ENCODE measurements at places on chromosomes 4 and X.

DNA sequence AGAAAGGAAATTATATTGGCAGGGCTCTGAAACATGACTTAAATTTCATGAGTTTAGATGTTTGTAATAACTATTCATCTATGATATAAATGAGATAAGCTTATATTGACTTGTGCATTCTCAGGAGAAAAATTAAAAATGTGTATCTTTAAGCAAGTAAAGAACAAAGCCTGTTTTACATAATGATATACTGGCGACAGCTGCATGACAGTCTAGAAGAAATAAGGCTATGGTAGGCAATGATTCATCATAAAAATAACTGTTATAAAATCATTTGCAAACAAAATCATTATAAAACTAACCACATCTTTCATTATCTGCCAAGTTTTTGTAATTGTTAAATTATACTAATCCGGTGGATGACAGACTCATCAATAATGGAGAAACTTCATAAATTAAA, 188.1 kb downstream of the ADAM29 start:
- no peak for DNase-seq

DNA sequence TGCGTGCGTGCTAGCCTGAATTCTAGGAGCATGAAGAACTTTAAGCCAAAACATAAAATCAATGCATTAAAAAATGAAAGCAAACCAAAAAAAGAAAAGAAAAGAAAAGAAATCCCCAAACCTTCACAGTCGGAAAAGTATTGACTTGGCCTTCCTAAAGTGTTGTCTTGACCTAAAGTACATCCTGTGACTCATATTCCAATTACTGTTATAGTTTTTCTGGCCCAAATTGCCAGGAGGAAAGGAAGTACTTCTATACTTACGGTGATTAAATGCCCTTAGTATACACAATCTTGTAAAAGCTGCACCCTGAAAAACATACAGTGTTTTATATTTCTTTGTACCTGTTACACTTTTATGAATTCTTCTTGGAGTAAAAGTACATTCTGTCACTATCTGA, 512.8 kb downstream of the ANKRD50 start:
- no peak for DNase-seq

- DNase-seq = no peak
These were observed 15.9 kb upstream of the CCNQ start for GRCh38 chrX:153614818-153615217.

GRCh38 chr4:126338548-126338947, 1023.8 kb downstream of the FAT4 start:
- no peak for DNase-seq

GRCh38 chrX:151825925-151826485, 86.7 kb upstream of the MAGEA4 start:
- no peak for DNase-seq

DNA sequence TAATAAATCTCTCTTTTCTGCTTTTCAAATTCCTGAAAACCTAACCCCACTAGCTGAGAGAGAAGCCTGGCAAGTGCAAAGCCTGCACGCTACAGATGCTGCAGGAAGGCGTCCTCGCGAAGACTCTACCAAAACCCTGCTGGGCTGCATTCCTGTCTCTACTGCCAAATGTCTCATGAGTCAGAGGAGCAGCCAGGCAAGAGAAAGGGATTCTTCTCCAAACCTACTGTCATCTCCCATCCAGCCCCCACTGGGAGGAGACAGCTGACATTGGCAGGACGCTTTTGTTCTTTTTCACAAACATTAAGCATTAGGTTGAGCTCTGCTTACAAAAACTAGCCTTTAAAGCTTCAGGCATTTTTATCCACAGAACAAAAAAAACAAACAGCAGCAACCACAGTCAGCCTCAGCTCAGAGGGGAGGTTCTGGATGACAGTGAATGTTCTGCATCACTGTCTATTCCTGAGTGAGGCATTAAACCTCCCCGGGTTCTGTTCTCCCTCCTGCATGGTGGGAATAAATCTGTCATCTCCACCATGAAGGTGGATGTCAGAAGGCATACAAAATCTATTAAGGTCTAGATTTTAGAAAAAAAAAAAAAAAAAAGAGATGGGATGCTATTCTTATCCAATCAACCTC, 18.0 kb downstream of the CRMP1 start:
- DNase-seq = no peak

- no peak for DNase-seq
These were observed 255.1 kb downstream of the SPRY1 start for GRCh38 chr4:123651536-123652180.

- no peak for DNase-seq
These were observed 219.1 kb downstream of the THOC2 start for GRCh38 chrX:123513585-123514278.

DNA sequence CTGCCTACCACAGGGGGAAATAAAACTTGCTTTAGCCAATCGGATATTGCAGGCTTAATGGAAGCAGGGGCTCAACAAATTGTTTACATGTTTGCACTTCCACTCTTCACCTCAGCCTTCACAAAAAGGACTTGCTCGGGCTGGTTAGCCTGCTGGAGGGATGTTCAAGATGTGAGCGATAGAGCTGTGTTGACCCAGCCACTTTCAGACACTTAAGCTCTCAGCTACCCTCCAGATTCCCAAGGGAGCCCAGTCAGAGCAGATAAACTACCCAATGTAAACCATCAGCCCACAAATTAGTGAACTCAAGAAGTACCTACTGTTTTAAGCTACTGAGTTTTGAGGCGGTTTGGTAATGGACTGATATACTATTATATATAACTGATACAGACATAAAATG, 508.4 kb upstream of the FTHL17 start:
- DNase-seq = no peak

GRCh38 chr4:52643190-52643589, 15.9 kb downstream of the USP46 start:
- DNase-seq = no peak

GRCh38 chrX:77640702-77641101, 145.3 kb downstream of the ATRX start:
- no peak for DNase-seq

- no peak for DNase-seq
These were observed 669 bp downstream of the IRF2 start for GRCh38 chr4:184473499-184474262.

- no peak for DNase-seq
These were observed 247.0 kb downstream of the BANK1 start for GRCh38 chr4:102037566-102037965.

DNA sequence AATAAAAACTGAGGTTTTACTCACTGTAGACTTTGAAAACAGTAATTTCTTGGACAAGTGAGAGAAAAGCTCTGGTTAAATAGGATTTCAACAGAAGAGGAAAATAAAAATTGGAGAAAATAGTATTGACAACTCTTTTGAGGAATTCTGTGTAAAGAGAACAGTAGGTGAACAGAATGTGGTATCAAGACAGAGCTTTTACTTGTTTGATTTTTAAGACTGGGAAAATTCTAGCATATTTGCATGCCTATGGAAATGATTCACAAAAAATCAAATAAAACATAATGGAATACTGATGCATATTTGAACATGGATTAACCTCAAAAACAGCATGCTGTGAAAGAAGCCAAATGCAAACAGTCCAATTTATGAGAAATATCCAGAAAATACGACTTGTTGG, 504.6 kb downstream of the KCTD8 start:
- DNase-seq = no peak

GRCh38 chr4:23999714-24000469, 110.0 kb upstream of the PPARGC1A start:
- DNase-seq = no peak

DNA sequence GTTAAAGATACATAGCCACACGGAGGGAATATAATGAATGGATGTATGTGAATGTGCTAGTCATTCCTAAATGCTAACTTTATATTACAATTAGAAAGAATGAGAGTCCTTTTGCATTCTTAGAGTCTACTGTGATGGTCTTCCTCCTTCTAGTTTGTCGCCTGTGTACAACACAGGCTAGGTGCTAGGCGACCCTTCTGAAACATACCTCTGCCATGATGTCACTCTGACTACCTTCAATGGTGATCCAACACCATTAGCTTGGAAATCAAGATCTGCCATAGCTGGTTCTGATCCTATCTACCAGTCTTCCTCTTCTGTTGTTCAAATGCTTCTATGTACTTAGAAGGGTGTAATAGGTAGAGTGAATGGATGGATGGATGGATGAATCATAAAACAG, 151.2 kb downstream of the MGST2 start:
- DNase-seq = no peak

- no peak for DNase-seq
These were observed 108.1 kb upstream of the SPRY1 start for GRCh38 chr4:123288309-123289025.

DNA sequence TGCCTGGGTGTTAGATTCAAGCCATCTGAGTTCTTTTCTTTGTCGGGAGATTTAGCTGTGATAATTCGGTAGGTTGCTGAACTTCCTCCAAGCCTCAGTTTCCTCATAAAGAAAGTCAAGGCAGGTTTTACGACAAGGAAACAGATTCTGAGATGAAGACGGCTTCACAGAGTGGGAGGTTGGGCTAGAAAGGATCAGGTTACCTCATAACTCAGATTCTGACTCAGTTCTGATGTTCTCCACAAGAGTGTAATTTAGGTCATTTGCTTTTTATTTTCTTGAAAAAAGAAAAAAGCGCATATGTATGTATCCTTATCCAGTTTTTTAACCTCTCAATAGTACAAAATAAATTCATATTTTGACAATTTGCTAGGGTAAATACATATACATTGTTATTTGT, 47.2 kb upstream of the ELOVL6 start:
- DNase-seq = no peak

GRCh38 chr4:113531572-113531971, 230.0 kb downstream of the CAMK2D start:
- DNase-seq = no peak

DNA sequence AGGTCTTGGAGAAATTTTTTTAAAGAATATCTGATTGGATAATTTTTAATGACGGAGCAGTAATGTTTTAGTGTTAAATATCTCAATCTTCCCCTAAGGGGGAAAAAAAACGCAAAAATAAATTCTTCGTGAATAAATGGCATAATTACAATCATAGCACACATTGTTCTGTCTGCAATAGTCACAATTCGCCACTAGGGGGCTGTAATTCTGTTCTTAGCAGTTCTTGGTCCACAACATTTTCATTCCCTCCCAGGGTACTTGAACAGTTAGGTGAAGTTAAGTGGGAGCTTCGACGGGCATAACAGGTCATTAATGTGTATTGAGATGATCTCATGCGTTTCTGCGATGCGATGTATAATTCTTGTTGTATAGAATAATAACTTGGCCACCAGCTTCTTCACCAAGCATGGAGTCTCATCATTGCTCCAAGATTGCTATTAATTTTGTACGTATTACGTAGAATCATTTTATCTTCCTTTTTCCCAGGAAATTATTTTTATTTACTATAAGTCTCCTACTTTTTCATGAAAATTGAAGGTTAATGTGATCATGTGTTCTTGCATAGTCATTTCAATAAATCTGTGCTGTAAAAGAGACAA, 27.2 kb downstream of the HTR2C start:
- DNase-seq = no peak

DNA sequence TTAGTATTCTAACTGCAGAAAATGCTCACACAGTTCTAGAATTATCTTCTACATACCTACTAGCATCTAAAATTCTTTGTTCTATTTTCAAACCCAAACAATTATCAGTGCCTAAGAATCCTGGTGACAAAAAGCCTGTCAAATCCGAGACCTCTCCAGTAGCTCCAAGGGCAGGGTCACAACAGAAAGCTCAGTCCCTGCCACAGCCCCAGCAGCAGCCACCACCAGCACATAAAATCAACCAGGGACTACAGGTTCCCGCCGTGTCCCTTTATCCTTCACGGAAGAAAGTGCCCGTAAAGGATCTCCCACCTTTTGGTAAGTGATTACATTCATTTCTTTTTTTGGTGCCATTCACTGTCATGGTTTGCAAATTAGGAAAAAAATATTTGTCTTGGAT, 243.8 kb downstream of the RAPGEF2 start:
- DNase-seq = no peak

DNA sequence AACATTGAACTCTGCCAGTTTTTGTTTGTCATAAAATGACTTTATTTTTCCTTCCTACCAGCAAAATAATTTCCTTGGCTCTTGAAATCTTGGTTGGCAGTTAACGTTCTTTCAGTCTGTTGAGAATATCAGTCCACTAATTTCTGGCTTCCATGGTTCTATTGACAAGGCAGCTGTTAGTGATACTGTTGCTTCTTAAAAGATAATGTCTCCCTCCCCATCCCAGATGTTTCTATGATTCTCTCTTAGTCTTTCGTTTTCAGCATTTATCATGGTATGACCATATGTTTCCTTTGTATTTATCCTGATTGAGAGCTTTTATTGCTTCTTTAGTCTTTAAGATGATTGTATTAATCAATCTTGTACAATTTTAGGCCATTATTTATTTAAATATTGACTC, 81.1 kb upstream of the STK26 start:
- DNase-seq = no peak

DNA sequence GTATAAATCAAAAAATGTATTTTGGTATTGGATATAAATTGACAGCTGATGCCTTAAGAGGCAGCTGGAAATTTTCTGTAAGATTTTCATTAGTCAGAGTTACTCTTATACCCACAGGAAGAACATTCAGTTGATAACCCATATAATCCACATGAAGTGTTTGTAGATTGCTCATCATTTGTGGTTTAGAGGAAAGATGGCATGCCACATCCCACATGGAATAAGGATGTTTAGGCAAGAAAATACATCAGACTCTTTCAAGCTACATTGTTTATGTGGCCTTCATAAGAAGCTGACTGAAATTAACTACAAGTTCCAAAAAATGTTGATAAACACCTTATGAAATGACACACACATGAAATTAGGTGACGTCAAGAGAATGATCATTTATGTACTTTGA, 56.6 kb downstream of the AREG start:
- DNase-seq = no peak

DNA sequence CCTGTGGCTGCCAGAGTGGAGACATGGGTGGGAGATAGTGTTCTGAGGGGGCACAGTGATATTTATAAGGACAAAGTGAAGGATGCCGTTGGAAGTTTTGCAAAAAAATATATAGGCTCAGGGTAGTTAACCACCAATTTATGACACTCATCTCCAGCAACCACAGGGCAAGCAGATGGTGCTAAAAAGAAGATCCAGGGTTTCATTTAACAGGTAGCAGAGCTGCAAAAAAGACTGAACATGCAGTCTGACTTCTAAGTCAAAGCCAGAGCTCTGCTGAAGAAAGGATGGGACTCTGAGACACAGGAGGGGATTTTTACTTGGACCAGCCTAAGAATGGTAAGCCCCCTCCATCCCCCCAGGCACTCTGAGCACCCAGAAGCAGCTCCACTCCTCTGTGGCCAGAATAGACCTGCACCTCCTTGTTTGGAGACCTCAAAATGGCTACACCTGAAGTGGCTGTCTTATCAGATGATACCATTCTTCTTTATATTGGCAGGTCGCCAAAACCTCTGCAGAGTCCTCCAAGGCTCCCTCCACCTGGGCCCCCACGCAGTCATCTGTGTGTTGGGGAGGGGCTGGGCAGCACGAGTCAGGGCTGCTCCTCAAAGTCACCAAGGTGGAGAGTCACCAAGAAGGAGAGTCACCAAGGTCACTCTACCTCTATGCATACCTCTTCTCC, 161.4 kb upstream of the FAM9B start:
- no peak for DNase-seq

GRCh38 chrX:125210146-125210545, 109.5 kb upstream of the TEX13C start:
- DNase-seq = no peak
